Bronchial smooth muscle cell (primary cell): ENCODE measurements at places on chromosomes 6 and 20. TPM values are rescaled to one million over a fixed set of nuclear protein-coding genes. Genes with fewer than 3 reads are reported as not detected.

RNF182 gene
- 0.32 and 0.34 TPM in 2 replicates for total RNA-seq

RBPJL gene
- total RNA-seq: not detected in 2 replicates

C6orf163 gene
- total RNA-seq: 1.4 and 2.4 TPM in 2 replicates

LINC00237 gene
- total RNA-seq: not detected in 2 replicates

TUBB1 gene
- not detected in 2 replicates for total RNA-seq

GNMT gene
- 0.32 and 0.77 TPM in 2 replicates for total RNA-seq

DLL1 gene
- under 0.01 and 0.09 TPM in 2 replicates for total RNA-seq

GATA5 gene
- total RNA-seq: not detected in 2 replicates

SCRT2 gene
- total RNA-seq: not detected in 2 replicates

TAGAP gene
- not detected in 2 replicates for total RNA-seq

WFDC5 gene
- total RNA-seq: not detected in 2 replicates

PPP1R3G gene
- total RNA-seq: 1.3 and 3.8 TPM in 2 replicates

SYCP2L gene
- total RNA-seq: under 0.01 TPM in 1 of 2 replicates, not detected in the other

ZNF831 gene
- under 0.01 TPM in 1 of 2 replicates, not detected in the other for total RNA-seq
